ENCODE measurements at places on chromosomes 2 and 18.

DNA sequence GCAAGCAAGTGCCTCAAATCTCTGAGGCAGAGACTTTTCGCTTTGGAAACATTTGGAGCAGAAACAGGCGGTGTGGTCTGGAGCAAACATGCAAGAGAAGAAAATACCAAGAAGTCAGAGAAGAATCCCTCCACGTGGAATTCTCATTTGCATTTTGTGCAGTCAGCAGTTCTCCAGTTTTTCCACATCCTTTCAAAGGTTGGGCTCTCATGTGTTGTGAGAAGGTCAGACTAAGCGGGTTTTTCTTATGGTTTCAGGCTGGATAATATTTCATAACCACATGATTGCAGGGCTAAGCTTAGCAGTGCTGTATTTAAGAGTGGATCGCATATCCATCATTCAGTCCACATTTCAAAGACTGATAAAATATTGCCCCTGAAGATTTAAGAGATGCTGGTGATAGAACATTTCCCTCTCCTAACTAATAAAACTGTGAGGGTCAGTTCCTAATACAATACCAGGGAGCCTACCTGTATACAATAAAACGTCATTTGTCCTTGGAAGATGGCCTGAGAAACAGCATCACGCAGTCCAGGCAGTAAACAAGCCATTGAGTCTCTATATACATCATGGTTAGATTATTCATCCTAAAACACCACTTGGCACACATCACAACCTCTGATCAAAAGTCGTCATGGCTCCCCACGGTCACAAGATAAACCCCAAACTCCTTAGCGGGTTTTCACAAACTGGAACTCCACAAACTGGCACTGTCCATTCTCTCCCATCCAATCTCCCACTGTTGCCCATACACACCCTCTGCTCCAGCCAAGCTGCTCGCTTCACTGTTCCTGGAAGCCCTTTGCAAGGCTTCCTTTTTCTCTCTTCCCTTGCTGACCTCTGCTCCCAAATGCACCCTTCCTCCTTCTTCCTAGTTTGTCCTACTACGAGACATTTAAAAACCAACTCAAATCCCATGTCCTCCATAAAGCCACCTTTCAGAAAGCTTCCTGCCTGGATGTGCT, 31.5 kb downstream of the ANKRD44 start:
- no peak for DNase-seq
- H3K27ac ChIP-seq, result no peak overlapping the region
- H3K4me1 ChIP-seq, result no peaks in the 10 kb centered on the region
- no peak overlapping the region for H3K4me3 ChIP-seq

GRCh38 chr2:238422285-238422684, 4.4 kb upstream of the ASB1 start:
- H3K27me3 ChIP-seq, result no peaks in the 10 kb centered on the region
- DNase-seq, result no peak
- no peak overlapping the region for H3K27ac ChIP-seq
- H3K4me1 ChIP-seq, result peaks cover 9% of the 10 kb centered on the region
- H3K4me3 ChIP-seq, result no peak overlapping the region

GRCh38 chr18:44497757-44498490, 182.8 kb upstream of the SETBP1 start:
- H3K36me3 ChIP-seq, result no peaks in the 10 kb centered on the region
- no peak for DNase-seq
- no peaks in the 10 kb centered on the region for H3K27me3 ChIP-seq
- no peak overlapping the region for H3K27ac ChIP-seq

DNA sequence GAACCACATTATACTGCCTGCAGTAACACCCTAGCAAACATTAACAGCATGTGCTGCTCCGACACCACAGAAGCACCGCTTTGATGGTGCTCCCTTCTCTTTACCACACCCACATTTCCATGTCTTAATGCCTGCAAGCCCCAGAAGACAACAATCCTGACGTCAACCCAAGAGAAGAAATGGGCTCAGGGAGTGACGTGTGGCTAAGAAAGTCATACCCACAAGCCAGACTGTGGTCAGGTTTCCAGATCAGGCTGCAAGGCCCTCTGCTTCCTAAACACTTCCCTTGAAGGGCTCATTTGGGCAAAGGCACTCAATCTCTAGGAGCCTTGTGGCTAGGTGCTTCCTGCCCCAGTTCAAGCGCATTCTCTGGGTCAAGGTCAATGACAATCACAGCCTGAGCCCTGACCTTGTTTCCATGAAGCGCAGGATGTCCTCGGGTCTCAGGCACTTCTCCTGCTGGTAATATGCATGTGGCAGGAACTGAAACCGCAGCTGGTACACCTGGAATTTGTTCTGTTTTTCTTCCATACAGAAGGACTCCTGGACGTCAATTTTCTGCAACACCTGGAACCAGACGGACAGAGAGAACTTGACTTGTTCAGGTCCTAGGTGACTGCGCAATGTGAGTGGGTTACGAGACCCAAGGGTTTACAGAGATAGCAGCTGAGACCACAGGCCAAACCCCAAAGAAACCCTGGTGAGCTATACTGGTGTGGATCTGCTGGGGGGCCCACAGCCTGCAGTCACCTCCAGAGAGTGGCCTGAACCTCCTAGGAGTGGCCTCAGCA, 67.2 kb downstream of the POLR1A start:
- H3K27ac ChIP-seq, result no peak overlapping the region
- H3K36me3 ChIP-seq, result peaks cover 61% of the 10 kb centered on the region
- no peak overlapping the region for H3K4me3 ChIP-seq

DNA sequence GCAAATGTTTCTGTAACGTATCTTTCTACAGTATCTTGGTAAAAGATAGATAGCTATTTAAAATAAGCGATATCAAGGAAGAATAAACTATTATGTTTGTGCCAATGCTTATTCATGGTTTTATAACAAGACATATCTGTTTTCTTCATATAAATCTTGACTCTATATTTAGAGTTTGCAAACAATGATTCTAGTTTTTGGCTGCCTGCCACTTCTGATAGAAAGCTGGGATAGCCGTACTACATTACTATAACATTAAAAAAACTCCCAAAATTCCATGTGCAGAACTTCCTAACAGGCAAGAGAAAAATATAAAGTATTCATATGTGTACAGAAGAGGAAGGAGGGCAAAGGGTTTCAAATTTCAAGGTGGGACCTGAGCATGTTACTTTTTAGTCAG, 985.0 kb downstream of the BCL11A start:
- H3K4me1 ChIP-seq, result no peaks in the 10 kb centered on the region
- no peak overlapping the region for H3K27ac ChIP-seq
- no peaks in the 10 kb centered on the region for H3K36me3 ChIP-seq
- H3K4me3 ChIP-seq, result no peak overlapping the region

DNA sequence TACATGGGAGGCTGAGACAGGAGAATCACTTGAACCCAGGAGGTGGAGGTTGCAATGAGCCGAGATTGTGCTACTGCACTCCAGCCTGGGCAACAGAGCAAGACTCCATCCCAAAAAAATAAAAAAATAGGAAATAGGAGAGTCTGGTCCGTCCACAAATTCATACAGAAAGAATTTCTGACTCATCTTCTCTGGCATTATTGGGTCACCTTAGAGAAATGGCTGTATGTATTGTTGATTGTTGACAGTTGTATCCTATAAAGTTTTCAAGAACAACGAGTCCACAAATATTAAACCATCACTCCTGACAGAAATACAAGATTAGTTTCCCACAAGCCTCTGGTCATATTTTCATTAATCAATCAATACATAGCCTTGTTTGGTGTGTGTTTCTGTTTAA, 20.4 kb downstream of the RBM43 start:
- no peaks in the 10 kb centered on the region for H3K36me3 ChIP-seq
- H3K4me1 ChIP-seq, result no peaks in the 10 kb centered on the region
- no peak for DNase-seq
- no peaks in the 10 kb centered on the region for H3K27me3 ChIP-seq

- H3K36me3 ChIP-seq, result no peaks in the 10 kb centered on the region
- no peak overlapping the region for H3K4me3 ChIP-seq
- H3K27ac ChIP-seq, result no peak overlapping the region
Observed at GRCh38 chr2:107025869-107026380, 140.0 kb upstream of the ST6GAL2 start.

DNA sequence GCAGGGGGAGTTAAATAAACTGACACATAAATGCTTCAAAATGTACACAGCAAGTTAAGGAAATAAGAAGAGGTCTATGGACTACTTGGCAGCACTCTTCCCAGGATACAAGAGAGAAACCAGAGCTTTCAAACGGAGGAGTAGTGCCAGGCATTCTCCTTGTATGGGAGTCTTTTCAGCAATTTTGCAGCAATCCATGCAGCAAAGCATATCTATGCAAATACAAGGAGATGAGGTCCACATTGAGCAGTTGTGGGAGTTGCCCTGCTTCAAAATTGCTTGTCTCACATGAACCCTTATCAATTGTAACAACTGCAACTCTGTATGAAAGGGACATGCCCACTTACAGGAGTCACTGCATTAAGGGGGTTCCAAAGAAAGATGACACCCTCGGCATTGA, 37.8 kb downstream of the SCN9A start:
- no peak for DNase-seq
- H3K4me1 ChIP-seq, result no peaks in the 10 kb centered on the region
- H3K27me3 ChIP-seq, result peaks cover 33% of the 10 kb centered on the region
- H3K27ac ChIP-seq, result no peak overlapping the region

GRCh38 chr2:67565761-67566160, 168.6 kb downstream of the ETAA1 start:
- no peaks in the 10 kb centered on the region for H3K27me3 ChIP-seq
- no peak for DNase-seq
- no peaks in the 10 kb centered on the region for H3K36me3 ChIP-seq

DNA sequence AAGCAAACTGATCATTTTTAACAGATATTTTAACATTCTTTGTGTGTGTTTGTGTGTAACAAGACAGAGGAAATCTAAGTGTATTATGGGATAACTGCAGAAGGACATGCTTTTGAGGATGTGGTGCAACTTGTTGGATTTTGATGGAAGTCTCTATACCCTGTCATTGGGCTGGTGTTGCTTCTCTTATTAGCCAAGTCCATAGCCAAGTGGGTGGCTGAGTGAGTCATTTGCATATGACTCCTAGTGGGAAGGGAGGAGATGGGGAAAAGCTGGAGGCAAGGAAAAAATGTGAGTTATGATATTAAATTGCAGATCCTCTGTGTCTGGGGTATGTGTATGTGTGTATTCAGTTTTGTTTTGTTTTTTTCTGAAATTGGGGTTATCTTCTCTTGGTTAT, 879.9 kb downstream of the DCC start:
- H3K36me3 ChIP-seq, result no peaks in the 10 kb centered on the region
- no peak for DNase-seq
- H3K27ac ChIP-seq, result no peak overlapping the region
- H3K4me1 ChIP-seq, result no peaks in the 10 kb centered on the region
- no peaks in the 10 kb centered on the region for H3K27me3 ChIP-seq

DNA sequence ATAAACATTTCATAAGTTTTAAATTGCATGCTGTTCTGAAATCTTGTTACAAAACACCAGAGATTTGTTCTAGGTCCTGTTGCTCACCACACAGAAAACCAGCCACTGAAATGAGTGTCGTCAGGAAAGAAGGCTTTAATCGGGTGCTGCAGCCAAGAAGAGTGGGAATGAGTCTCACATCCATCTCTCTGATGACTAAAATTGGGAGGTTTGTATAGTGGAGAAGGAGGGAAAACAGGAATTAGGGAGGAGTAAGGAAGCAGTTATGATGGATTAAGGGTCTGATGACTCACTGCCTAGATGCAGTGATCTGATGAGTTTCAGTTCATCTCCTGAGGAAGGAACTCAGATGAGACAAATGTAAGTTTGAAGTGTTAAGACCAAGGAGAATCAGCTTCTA, 42.1 kb upstream of the GPR39 start:
- H3K27me3 ChIP-seq, result no peaks in the 10 kb centered on the region
- no peaks in the 10 kb centered on the region for H3K36me3 ChIP-seq
- H3K4me3 ChIP-seq, result no peak overlapping the region
- no peak overlapping the region for H3K27ac ChIP-seq
- DNase-seq, result no peak

DNA sequence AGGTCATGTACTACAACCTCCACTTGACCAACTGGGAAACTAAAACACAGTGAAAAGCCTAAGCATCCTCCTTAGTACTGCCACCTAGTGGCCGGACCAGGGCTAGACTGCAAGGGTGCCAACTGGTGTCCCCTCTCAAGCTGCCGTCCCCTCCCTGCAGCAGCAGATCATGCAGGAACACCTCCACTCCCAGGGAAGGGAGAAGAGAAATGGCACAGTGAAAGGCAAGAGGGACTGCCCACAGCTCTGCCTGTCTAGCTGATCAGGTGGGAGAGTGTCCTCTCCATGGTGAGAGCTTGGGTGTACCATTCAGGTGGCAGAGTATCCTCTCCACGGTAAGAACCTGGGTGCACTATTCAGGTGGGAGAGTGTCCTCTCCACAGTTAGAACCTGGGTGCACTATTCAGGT, 78.1 kb downstream of the AAK1 start:
- DNase-seq, result peak; percentile 36
- no peak overlapping the region for H3K27ac ChIP-seq
- no peaks in the 10 kb centered on the region for H3K36me3 ChIP-seq
- no peaks in the 10 kb centered on the region for H3K27me3 ChIP-seq
- H3K4me1 ChIP-seq, result peaks cover 23% of the 10 kb centered on the region

- DNase-seq, result no peak
- 0 out of 2 replicates have a peak, but pooled peaks cover 4% of the 10 kb centered on the region for H3K4me1 ChIP-seq
- no peaks in the 10 kb centered on the region for H3K27me3 ChIP-seq
- H3K4me3 ChIP-seq, result no peak overlapping the region
- no peak overlapping the region for H3K27ac ChIP-seq
Observed at GRCh38 chr2:152581360-152581759, 135.9 kb downstream of the PRPF40A start.

GRCh38 chr2:200065477-200065876, 110.1 kb downstream of the MAIP1 start:
- H3K27ac ChIP-seq, result no peak overlapping the region
- no peak for DNase-seq
- H3K36me3 ChIP-seq, result no peaks in the 10 kb centered on the region
- H3K4me1 ChIP-seq, result no peaks in the 10 kb centered on the region
- H3K27me3 ChIP-seq, result no peaks in the 10 kb centered on the region
- no peak overlapping the region for H3K4me3 ChIP-seq
